GM19239 (cell line): ENCODE measurements at places on chromosomes 5 and 9.

DNA sequence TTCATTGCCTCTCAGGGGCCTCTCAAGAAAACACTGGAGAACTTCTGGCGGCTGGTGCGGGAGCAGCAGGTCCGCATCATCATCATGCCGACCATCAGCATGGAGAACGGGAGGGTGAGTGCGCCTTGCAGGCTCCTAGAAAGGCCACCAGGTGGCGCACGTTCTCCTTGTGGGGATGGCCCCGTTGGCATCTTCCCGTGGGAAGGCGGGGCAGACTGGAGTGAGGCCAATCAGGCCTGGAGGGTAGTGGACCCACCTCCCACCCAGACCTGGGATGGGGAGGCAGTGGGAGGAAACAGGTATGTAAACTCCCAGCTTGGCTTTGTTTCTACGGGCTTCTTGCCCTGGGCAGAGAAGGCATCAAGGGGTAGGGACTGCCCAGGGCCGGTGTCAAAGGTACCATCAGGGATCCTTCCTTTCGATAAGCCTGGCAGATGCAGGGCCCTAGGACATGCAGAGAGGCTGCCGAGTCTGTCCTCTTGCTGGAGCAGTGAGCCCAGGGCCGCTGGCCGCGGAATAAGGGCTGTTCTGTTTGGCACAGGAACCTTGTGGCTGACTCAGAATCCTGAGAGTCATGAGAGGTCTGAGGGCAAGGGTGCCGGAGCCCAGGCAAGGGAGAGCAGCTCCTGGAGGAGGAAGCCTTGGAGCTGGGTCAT lies 18.9 kb upstream of the SPTLC1 start:
- DNase-seq, result peak; percentile 63

- DNase-seq, result no peak
These were observed 93.1 kb downstream of the MRPS27 start for GRCh38 chr5:72226950-72227349.

- DNase-seq, result no peak
These were observed 796.3 kb downstream of the SEMA5A start for GRCh38 chr5:8749556-8749955.

GRCh38 chr9:36868586-36869282 lies 165.3 kb downstream of the PAX5 start:
- no peak for DNase-seq

DNA sequence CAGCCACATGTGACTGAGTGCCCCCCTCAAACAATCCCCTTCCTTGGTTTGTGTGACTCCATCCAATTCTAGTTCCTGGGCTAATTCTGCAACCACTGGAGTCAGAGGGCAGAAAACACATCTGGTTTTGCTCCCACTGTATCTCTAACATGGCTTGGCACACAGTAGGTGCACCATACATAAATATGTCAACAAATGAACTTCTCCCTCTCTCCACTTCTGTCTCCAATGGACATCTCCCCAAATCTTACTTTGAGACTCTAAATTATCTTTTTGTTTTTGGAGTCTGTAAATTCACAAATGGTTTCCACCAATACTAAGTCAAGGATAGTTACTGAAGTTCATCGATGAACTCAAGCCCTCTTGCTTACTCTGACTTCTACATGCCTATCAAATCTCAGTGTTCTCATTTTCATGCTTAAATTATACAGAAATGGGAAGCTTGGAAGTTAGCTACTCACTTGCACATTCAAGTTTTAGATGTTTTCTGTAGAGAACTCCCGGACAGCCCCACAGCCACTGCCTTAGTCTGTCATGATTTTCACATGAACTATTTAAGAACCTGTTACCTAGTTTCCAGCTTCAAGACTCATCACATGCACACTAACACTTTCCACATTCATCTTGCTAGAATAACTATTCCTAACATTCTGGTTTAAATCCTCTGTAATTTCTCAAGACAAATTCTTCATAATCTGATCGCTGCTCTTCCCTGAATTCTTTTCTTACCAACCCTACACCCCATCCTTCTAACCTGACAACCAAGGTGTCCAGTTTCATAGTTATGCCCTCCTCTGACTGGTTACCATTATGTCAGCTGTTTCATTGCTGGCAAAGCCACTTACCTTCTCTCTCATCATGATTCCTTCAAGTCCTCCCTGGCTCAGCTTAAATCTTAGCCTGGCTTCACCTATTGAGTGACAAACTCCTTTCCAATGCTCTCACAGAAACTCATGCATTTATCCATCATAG lies 6.0 kb downstream of the RPL37 start:
- DNase-seq, result no peak

DNA sequence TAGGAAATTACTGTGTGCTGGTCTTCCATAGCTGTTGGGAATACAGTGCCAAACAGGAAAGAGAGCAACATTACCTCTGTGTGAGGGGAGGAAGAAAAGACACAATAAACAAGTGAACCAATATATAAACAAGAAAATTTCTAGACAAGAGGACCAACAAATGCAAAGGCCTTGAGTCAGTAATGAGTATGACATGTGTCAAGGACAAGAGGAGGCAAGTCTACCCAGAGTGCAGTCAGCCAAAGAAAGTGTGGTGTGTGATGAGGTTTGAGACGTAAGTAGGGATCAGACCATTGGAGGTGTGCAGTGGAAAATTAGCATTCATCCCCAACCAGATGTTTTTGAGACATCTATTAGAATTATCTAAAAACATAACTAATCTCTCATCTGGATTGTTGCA lies 69.5 kb upstream of the CDH6 start:
- no peak for DNase-seq

DNA sequence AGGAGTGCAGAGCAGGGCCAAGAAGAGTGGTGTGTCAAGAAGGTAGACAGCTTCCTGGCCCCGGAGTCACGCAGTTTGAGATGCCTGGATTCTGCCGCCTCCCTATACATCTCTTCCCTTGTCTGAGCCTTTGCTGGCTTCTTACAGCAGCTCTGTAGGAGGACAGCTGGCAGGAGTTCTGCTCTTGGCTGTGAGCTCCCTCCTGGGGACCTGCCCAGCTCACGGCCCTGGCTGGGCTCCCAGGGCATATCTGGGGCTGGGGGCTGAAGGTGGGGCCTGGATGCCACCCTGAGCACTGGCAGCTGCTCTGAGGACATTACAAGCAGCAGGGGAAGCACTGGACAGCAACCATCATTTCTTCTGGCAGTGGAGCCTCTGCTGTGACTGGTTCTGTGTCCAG lies 786 bp upstream of the TSSK1B start:
- no peak for DNase-seq

GRCh38 chr9:127763918-127764384 lies 14.5 kb downstream of the SH2D3C start:
- DNase-seq, result no peak

- DNase-seq, result no peak
These were observed 26.0 kb upstream of the OLFM1 start for GRCh38 chr9:135061441-135061840.

- DNase-seq, result no peak
These were observed 25.7 kb upstream of the ENTREP1 start for GRCh38 chr9:69299315-69299714.

DNA sequence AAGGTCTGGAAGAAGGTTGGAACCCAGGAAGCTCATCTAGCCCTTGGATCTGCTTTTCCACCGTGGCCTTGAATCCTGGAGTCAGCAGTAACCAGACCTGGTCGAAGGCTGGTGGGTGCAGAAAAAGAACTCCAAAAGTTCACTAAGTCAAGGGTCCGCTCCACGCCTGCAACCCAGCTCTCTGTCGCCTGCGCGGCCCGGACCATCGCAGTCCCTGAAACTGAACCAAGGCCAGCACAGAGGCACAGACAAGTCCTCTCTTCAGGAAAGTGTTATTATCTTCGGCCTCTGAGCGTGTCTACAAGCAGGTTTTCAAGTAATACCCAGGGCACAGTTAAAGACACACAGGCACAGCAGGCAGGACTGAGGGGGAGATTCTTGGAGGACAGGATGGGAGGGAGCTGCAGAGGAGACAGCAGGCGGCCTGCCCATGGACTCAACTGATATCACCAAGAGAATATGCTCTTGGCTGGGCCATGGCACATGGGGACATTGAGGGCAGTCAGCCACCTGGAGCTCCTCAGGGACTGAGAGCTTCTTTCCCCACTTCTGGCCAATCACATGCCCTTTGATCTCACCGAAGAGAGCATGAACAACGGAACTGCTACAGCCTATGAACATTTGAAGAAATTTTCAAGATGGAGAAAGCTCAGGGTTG lies 45.8 kb upstream of the SEMA4D start:
- no peak for DNase-seq

GRCh38 chr5:36861871-36862270 lies 14.7 kb upstream of the NIPBL start:
- DNase-seq, result no peak

- DNase-seq, result no peak
These were observed 55.2 kb upstream of the STK32A start for GRCh38 chr5:147179562-147180147.

DNA sequence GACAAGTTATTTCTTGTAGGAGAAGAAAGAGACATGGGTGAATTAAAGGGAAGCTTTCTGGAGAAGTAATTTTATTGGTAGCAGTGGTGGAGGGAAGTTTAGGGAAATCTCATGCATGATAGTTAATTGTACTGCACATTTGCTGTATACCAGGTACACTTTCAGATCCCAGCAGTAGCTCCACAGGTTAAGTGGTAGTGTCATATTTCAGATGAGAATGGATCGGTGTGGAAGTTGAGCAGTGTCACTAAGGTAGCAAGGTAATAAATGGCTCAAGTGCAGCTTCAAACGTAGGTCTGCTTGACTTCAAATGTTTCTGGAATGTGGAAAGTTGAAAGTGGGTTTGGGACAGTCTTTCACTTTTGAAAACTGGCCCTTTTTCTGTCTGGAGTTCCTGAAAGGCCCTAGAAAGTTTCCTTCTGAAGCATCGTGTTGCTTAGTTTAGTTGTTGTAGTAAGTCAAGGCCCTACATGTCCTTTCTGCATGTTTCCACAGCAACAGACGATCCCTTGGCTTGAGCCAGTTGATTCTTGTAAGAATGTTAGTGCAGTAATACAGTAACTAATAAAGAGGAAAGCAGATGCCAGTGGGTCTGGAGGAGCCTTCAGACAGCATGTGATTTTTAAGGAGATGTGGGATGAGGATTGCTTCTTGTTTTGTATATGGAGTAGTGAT lies 3.7 kb downstream of the CLTA start:
- DNase-seq, result no peak

DNA sequence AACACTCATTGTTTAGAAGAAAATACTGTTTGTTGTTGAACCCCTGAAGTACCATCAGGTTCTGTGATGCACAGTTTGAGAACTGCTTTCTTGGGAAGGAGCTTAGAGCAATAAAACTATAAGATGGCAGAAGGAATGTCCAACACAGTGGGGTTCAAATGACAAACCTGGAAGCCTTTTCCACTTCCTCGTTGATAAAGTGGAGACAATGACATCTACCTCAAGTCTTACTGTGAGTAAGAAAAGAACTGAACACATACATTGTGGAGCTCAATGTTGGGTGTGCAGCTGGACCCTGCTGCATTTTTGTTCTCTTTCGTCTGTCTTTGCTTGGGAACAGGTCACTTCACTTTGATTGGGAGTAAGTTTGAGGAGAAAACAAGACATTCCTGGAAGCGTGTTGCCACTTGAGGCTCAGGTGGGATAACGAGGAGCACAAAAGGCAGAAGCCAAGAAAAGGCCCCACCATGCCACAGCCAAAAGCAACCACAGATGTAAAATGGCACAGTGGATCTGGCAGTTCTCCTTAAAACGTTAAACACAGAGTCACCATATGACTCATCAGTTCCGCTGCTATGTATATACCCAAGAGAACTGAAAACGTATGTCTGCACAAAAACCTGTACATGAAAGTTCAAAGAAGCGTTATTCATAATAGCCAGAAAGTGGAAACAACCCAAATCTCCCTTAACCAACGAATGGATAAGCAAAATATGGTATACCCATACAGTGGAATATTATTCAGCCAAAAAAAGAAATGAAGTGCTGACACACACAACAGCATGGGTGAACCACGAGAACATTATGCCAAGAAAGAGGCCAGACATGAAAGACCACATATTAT lies 42.9 kb upstream of the SUB1 start:
- no peak for DNase-seq

GRCh38 chr9:123465304-123465703 lies 109.3 kb downstream of the CRB2 start:
- no peak for DNase-seq

- DNase-seq, result no peak
These were observed 187.2 kb upstream of the CDH10 start for GRCh38 chr5:24831989-24832388.

GRCh38 chr5:157570531-157571200 lies 4.9 kb downstream of the ADAM19 start:
- no peak for DNase-seq

- no peak for DNase-seq
These were observed 105.5 kb downstream of the TLR4 start for GRCh38 chr9:117809751-117810150.

GRCh38 chr5:73672132-73672531 lies 46.1 kb downstream of the ARHGEF28 start:
- no peak for DNase-seq

GRCh38 chr5:167346461-167346860 lies 945.0 kb upstream of the WWC1 start:
- no peak for DNase-seq

DNA sequence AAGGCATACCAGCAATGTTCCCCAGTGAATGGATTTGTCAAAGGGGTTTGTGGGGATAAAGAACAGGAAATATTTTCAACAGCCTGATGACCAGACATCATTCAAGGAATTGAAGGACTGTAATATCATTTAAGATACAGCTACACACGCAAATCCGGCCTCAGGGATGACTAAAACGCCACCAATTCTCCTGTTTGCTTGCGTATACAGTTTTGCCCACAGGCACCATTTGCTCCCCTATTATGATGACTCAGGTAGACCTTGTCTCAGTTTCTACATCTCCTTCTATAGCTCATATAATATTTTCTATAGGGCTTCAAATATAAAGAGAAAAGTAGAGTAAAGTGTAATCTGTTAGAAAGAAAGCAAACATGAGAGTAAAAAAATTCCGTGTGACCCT lies 29.7 kb upstream of the ITGA1 start:
- no peak for DNase-seq

- DNase-seq, result no peak
These were observed 70.5 kb downstream of the GPBP1 start for GRCh38 chr5:57244331-57244730.
